Osteoblast (primary cell): ENCODE measurements at places on chromosomes 1 and 21. TPM values are rescaled to one million over a fixed set of nuclear protein-coding genes. Genes with fewer than 3 reads are reported as not detected.

NTNG1 gene
- total RNA-seq, result 3.6 and 6.2 TPM in 2 replicates

MIXL1 gene
- total RNA-seq, result 0.29 TPM in 1 of 2 replicates, not detected in the other

AMY1B gene
- not detected in 2 replicates for total RNA-seq

RPS27 gene
- 1,441 and 1,685 TPM in 2 replicates for total RNA-seq

ST3GAL3 gene
- 18.0 and 18.5 TPM in 2 replicates for total RNA-seq

TRABD2B gene
- total RNA-seq, result under 0.01 TPM in 2 replicates

LCE1E gene
- total RNA-seq, result not detected in 2 replicates

ESRRG gene
- under 0.01 TPM in 1 of 2 replicates, not detected in the other for total RNA-seq

PADI4 gene
- total RNA-seq, result not detected in 2 replicates

TUFT1 gene
- total RNA-seq, result 12.7 and 16.3 TPM in 2 replicates

DCDC2B gene
- under 0.01 TPM in 1 of 2 replicates, not detected in the other for total RNA-seq

MCOLN2 gene
- 0.88 and 1.8 TPM in 2 replicates for total RNA-seq

GRCh38 chr1:16173447-16174260 is 17.8 kb upstream of the EPHA2 start:
- DNase-seq, result peak; percentile 96

DNA sequence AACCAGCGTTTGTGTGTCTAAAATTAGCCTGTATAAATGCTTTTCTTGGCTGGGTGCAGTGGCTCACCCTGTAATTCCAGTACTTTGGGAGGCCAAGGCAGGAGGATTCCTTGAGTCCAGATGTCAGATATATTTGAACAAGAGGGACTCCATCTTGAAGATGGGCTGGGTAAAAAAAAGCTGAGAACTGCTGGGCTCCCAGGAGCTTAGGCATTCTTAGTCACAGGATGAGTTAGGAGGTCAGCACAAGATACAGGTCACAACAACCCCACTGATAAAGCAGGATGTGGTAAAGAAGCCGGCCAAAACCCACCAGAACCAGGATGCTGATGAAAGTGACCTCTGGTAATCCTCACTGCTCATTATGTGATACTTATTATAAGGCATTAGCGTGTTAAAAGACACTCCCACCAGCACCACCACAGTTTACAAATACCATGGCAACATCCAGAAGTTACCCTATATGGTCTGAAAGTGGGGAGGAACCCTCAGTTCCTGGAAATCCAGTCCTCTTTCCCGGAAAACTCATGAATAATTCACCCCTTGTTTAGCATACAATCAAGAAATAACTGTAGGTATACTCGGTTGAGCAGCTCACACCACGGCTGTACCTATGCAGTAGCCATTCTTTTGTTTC is 36.2 kb upstream of the ZNF496 start:
- DNase-seq, result peak; percentile 32

DNA sequence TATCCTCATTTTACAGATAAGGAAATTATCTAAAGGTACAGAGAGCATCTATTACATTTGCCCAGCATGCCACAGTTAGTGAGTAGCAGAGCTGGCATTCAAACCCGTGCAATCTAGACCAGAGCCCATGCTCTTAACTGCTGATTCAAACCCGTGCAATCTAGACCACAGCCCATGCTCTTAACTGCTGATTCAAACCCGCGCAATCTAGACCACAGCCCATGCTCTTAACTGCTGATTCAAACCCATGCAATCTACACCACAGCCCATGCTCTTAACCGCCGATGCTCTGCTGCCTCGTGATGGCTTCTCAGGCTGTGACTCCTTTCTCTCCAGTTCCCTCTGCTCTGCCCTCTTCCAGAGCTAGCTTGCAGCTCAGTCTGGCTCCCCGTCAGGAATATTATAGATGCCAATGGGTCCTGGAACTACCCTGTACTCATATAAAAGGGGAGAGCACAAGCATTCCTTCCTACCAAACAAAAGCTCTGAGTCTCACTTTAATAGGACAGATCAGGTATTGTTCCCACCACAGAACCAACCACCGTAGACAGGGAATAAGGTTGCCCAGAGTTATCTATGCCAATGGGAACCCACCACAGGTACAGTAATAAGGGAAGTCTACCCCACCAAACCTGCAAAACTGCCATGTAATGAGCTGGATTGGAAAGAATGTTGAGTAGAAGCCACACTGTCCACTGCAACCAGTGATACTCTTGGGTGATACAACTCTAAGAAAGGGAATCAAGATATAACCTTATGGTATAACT is 78.4 kb downstream of the SMYD3 start:
- DNase-seq, result peak; percentile 94

GRCh38 chr21:33419538-33420123 is 16.4 kb downstream of the IFNGR2 start:
- peak; percentile 86 for DNase-seq

DNA sequence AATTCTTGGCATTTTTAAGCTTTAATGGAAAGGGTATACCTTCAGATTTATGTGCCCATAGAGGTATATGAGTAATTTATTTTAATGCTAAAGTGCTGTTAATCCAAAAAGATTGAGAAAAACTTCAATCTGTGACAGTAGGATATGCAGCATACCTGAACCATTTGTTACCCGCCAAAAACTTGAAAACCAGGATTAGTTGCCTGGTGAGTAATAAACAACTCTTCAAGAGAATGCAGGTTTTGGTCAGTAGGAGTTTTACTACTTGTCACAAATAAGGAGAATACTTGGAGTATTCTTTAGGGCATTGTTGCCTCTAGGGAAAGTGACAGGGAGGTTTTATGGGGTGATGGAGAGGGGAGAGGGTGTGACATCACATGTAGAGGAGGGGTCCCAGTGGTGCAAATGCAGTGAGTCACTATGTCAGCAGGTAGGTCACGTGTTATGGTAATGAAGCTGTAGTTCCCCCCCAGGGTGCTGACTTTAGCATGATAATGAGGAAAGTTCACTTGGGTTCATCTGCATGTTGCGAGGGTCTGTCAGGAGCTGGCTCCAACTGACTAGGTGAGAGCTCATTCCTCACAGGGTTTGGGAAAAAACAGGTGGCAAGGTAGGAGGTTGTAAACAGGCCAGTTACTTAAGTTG is 23.1 kb downstream of the USP25 start:
- no peak for DNase-seq

- DNase-seq, result peak; percentile 83
These were observed 465 bp downstream of the HUNK start for GRCh38 chr21:31873275-31873695.

GRCh38 chr1:237650809-237651208 is 239.9 kb downstream of the ZP4 start:
- DNase-seq, result no peak

DNA sequence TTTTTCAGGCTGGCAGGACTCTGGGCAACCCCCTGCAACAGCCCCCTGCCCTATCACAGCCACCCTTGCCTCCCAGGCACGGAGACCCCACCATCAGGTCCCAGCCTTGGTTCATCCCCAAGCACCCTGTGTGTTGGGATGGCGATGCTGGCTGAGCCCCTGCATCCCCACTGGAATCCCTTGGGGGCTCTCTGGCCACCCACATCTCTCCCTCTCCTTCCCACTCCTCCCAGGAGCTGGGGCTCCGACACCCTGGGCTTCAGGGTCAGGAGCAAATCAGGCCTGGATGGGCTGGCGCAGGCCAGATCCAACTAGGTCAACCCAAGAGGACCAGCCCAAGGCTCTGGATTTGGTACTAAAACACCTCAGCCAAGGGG is 25.9 kb downstream of the COL6A1 start:
- peak; percentile 57 for DNase-seq

DNA sequence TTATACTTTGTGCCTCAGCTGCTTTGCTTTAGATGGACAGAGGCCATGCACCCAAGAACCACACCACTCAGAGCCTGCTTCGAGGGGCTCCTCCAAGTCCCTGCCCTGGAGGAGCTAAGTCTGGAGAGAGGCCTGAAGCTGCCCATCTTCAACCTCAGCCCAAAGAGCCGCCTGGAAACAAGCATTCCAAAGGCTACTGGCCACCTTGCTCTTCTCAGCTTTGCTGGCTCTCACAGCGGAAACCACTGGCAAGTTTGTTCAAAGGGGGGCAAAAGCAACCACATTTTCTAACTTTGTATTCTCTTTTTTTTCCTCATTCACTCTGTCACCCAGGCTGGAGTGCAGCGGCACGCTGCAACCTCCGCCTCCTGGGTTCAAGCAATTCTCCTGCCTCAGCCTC is 23.2 kb downstream of the VPS26C start:
- DNase-seq, result no peak

GRCh38 chr1:235646463-235646862 is 3.1 kb downstream of the GNG4 start:
- peak; percentile 58 for DNase-seq

DNA sequence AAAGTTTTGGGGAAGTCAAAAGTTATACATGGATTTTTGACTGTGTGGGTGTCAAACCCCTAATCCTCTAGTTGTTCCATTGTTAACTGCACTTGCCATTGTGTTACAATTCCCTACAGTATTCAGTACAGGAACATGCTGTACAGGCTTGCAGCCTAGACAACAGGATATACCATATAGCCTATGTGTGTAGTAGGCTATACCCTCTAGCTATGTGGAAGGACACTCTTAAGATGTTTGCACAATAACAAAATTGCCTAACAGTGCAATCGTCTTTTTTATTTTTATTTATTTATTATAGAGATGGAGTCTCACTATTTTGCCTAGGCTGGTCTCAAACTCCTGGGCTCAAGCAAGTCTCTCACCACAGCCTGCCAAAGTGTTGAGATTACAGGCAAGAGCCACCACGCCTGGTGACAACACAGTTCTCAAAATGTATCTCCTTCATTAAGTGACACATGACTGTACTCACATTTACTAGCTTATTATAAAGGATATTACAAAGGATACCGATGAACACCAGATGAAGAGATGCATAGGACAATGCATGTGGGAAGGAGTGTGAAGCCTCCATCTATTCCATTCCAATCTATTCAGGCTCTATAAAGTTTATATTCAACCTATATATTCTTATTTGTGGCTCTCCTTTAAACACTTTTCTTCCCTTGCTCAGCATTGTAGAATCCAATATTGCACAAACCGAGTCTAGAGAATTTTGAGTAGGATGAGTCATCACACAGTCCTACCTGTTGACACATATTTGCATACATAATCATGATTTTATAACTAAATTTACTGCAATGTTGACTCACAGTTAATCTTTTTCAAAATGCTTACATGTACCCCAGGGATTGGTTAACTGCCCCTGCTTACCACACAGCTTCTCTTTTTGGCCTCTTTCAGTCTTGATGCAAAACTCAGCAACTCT is 28.4 kb upstream of the CEP350 start:
- DNase-seq, result peak; percentile 81

DNA sequence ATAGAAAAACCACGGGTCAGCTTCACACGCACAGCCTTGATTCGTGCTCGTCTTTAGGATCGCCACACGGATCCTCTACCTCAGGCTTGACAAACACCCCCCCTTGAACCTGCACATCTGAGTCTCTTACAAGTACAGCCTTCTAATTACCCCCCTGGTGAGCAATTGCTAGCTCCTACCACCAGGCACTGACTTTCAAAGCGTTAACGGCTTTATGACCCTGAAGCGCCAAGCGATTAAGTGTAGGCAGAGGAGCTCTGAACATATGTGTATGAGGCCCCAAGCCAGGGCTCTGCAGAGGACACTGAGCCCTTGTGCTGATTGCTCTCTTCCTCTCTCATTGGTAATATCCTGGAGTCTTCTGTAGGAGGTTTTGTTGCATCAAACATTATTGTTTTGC is 55.7 kb upstream of the EPHA8 start:
- no peak for DNase-seq

- DNase-seq, result no peak
These were observed 480.0 kb upstream of the PKN2 start for GRCh38 chr1:88204111-88204510.

GRCh38 chr1:3820316-3820715 is 24.0 kb upstream of the LRRC47 start:
- no peak for DNase-seq

- DNase-seq, result no peak
These were observed 141.2 kb upstream of the CD34 start for GRCh38 chr1:208052135-208052534.

- DNase-seq, result no peak
These were observed 38.7 kb downstream of the FASLG start for GRCh38 chr1:172697534-172698002.

GRCh38 chr1:1136547-1137230 is 20.8 kb upstream of the C1orf159 start:
- DNase-seq, result no peak

- no peak for DNase-seq
These were observed 91.9 kb upstream of the IRF2BP2 start for GRCh38 chr1:234701737-234702341.

DNA sequence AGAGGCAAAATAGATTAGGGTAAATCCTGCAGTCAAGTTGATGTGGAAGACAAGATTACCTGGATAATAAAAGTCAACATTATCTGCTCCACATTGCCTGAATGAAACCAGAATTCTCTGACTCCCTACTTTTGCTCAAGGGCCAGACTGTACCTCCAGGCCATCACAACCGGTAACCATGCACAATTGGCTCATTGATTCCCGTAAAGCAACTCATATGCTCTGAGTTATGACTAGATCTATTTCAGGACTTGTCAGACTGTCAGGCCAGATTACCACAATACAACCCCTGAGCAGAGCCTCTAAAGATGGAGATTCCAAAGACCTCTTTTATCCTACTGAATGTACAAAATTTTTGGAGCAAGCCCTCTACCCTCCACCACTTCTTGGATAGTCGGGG is 90.4 kb downstream of the ODF2L start:
- DNase-seq, result peak; percentile 14

- DNase-seq, result no peak
These were observed 10.6 kb downstream of the PTPN22 start for GRCh38 chr1:113860891-113861290.

GRCh38 chr1:94351481-94351880 is 66.7 kb upstream of the ABCD3 start:
- no peak for DNase-seq

- DNase-seq, result peak; percentile 97
These were observed 911 bp downstream of the GNB1 start for GRCh38 chr1:1889847-1890505.

DNA sequence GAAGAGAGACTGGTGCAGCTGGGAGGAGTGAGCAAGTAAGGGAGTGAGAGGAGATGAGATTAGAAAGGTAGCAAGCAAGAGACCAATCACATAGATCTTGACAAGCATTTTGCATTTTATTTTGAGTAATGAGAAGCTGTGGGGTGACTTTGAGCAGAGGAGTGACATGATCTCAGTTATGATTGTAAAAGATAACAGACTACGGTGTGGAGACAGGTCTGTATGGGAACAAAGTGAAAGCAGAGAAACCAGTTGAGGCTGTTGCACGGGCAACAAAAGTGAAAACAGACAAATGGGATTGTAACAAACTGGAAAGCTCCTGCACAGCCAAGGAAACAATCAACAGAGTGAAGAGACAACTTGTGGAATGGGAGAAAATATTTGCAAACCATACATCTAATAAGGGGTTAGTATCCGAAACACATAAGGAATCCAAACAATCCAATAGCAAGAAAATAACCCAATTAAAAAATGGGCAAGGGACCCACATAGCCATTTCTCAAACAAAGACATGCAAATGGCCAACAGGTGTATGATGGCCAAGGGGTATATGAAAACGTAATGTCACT is 68.4 kb downstream of the SNRPE start:
- no peak for DNase-seq
